ENCODE measurements at places on chromosomes 12 and 14.

- no peak for DNase-seq
Measured at GRCh38 chr12:16524378-16524777, 81.6 kb downstream of the LMO3 start.

GRCh38 chr12:96862326-96862725, 44.7 kb upstream of the NEDD1 start:
- DNase-seq = no peak

GRCh38 chr12:80565271-80565670, 121.2 kb downstream of the PTPRQ start:
- DNase-seq = no peak

DNA sequence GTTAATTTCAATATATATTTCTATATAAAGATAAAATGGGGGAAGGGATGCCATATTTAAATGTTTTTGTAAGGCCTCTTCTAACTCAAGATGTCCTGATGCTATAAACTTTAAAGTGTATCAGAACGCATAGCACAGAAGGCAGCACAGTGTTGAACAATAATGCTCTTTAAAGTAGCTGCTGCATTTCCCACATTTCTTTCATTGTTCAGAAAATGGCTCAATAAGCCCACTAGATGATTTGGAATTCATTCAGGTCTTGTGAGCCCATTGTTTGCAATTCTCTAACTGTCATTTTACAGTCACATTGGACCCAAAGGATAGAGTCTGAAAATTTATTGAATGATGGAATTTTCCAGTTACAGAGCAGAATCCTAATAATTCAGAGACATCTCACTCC, 64.0 kb upstream of the PCED1B start:
- DNase-seq = no peak

DNA sequence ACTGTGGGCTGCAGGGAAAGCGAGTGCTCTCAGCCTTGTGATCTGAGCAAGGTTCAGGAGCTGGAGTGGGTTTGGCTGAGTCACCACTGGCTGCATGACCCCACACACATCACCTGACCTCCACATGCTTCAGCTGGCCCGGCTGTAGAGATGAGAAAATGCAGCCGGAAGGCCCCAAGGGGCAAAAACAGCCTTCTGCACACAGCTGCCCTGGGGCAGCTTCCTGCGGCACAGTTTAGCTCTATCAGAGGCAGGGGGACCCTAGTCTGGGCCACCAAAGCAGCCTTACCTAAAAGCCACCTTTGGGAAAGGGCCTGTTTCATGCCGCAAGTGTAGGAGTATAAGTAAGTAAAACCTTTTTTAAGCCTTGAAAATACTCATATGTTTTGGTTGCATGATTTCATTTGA, 123.3 kb downstream of the SSPN start:
- DNase-seq = peak; percentile 37

DNA sequence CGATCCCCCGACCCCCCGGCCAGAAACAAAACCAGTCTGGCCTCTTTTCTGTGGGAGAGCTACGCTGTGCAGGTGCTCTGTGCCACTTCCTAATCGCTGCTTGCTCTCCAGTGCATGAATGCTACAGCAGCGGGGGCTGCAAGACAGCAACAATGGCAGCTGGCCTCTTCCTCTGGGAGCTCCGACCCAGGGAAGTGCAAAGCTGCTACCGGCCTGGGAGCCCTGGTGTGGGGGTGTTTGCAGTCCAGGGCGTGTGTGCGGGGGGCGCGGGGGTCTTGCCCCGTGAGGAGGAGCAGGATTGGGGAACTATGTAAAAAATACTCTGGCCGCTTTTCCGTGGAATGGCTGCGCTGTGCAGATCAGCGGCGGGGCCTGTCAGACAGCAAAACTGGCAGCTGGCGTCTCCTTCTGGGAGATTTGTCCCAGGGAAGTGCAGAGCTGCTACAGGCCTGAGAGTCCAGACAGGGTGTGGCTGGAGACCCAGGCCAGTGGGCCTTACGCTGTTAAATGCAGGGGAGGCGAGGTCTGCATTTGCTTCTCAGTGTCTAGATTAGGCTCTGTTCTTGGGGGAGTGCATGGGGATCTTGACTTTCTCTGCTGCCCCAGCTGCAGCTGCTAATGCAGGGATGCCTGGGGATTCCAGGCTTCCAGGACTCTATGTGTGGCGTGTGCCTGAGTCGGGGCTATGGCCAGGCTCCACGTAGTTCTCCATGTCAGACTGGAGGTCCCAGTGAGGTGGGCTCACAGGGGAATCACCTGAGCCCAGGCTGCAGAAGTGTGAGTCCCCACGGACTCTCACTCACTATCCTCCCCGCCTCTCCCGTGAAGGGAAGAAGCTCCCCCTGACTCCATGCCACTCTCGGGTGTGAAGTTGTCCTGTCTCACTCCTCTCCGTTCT, 344.5 kb downstream of the AEBP2 start:
- DNase-seq = no peak

Measured in GM13977 (cell line).